ENCODE measurements at places on chromosomes 2 and 18.

- DNase-seq = no peak
Measured at GRCh38 chr2:168912466-168912865, 11.4 kb downstream of the G6PC2 start.

DNA sequence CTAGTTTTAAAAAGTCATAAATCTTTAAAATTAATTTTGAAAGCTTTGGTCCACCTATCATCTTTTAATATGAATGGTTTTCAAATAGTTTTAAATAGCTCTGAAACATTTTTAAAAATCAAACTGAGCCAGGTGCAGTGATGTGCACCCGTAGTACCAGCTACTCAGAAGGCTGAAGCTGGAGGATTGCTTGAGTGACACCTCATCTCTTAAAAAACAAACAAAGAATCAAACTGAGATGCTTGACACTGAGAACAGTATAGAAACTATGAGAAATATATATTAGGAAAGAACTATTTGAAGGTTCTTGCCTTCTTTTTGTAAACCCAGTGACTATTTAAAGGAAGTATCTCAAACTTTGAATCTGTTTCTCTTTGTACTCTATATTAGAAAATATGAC is 67.4 kb downstream of the BARD1 start:
- DNase-seq = no peak

DNA sequence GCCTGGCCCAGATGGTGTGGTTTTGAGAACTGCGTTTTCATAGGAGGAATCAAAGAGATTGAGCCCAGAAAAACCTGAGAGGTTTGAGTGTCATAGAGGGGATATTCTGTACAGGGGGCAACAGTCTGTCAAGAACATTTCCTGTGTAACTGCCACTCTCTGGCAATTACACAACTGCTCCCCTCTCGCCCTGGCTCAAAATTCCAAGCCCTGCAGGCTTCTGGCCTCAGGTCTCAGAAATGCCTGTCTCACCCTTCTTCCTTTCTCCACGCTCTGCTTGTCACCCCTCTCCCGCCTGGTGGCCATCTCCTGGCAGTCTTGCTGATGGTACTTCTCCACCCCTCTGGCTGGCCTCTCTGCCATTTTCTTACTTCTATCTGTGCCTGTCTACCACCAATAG is 4.0 kb downstream of the VAMP5 start:
- no peak for DNase-seq

DNA sequence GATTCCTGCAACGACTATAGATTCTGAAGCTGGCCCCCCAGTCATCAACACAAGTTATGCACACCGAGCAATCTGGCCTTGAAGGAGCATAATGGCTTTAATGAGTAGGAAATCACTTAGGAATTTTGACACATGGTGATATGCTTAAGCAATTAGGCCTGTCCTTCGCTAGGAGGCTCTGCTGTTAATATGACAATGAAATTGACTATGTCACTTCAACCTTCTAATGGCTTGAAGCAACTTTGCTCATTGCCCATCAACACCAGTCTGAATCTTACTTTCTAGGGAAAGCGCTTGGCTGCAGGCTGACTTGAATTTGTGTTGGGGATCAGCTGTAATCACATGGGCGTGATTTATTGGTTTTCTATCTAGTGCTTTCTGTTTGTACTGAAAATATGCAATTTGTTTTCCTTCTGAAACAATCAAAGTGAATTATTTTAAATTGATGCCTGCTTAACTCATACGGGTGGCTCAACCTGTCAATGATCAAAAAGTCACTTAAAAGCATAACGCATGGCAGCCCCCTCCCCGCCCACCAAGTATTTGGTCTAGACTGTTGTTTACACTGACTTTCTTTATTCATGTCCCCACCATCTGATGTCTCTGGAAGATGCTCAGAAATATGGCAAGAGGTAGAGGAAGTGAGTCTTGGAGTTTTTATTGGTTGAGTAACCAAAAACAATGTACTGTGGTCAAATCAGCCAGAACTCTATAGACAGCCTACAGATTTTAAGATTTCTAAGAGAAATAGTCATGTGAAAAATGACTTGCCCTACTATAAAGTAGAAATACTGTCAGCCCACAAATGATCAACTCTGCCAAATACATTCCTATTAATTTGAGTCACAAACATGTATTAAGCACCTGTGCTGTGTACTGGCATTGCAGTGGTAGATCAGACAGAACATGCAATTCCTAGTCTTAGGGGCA is 344.9 kb downstream of the RBM43 start:
- no peak for DNase-seq

DNA sequence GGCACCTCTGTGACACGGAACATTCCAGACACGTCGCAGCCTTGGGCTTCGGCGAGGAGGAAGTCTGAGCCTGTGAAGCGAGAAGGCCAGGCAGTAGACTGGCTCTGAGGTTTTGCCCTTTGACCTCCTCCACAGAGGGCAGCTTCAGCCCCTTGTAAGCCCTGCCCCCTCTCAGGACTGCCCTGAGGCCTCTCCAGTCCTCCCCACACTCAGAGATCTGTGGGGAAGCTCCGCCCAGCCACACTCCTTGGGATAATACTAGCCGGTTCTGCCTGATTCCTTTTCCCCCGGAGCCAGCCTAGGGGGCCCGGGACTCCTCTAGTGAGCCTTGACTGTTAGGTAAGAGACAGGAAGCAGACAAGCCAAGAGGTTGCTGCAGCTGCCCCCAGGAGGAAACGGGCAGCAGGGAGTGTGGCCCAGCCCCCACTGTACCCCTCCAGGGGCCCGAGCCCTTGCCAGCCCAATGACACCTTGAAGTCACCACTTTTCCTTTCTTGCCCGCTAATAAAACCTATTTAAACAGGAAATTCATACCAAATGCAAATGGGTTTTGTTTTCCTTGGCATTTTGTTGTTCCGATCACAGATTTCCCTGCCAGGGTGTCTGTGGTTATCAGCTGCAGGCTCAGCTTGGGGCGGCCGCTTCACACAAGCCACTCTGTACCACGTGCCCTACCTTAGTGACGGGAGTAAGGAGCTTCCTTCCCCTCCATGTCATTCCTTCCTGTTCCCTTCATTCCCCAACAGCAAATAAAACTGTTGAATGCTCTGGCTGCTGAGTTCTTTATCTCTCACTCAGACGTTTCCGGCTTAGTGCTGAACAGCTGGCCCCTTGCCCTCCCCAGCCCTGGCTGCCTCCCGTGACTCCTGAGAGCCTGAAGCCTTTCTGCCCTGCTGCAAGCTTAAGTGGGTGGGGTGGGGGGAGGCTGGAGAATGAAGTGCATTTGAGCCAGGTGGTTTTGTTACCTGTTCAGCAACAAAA is 124.7 kb downstream of the CABLES1 start:
- no peak for DNase-seq

- no peak for DNase-seq
Measured at GRCh38 chr2:231161252-231161839, 36.5 kb upstream of the HTR2B start.

DNA sequence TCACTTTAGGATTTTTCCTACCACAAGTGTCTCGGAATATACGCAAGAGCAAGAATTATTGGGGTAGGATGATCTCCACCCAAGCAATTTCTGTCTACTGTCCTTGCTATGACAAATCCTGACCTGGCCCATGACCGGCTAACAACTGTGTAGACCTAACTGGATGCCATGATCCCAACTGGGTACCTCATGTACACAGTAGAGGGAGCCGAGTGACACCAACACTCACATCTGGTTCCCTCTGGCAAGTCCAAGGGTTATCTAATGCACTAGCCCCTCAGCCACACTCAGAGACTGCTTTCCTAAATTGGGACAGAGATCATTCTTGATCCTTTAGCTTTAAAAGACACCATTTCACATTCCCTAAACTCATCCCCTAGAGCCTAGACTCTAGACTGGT is 60.7 kb upstream of the ZNF532 start:
- no peak for DNase-seq

DNA sequence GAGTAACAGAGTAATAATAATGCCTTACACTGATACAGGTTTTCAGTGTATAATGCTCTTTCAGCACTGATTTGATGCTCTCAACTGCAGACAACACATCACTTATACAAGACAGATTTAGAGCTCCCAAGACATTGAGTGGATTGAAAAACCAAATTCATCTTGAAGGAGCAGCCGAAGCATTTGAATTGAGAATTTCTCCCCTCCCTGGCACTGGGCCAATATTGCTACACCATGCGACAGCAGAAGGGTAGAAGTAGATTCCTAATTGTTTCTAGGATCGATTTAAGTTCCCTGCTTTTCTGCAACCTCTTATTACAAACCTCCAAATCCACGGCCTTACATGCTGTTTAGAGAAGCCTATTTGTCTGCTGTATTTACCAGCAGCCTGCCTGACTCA is 15.5 kb downstream of the CENPA start:
- DNase-seq = no peak

DNA sequence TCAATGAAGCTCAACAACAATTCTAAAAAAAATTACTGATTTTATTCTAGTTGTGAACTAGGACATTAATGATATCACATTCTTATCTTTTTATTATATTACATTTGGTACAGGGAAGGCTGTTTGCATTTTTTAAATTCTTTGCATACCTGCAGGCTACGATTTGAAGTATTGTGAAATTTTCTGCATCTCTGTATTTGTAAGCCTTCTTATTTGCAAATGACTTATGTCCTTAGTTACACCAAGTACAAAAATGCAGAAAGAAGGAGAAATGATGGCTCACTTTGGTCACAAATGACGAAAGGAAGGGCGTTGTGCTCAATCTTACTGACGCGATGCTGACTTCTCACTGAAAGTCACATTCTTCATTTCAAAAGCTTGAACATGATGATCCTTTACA is 227.5 kb upstream of the SOX11 start:
- DNase-seq = no peak

DNA sequence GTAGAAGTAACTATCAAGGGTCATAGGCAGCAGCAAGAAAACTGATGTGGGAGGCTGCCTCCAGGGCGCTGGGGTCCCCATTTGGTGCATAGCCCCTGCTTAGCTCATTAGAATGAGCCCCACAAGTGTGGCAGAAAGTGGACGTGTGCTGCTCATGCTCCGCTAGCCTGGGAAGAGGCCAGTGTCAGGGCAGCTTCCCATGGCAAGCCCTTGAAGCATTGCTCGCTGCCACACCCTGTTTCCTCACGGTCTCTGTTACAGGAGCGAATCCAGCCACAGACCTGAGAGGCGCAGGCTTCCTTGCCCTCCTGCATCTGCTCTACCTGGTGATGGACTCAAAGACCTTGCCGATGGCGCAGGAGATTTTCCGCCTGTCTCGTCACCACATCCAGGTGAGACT is 22.5 kb downstream of the ELMOD3 start:
- DNase-seq = no peak

DNA sequence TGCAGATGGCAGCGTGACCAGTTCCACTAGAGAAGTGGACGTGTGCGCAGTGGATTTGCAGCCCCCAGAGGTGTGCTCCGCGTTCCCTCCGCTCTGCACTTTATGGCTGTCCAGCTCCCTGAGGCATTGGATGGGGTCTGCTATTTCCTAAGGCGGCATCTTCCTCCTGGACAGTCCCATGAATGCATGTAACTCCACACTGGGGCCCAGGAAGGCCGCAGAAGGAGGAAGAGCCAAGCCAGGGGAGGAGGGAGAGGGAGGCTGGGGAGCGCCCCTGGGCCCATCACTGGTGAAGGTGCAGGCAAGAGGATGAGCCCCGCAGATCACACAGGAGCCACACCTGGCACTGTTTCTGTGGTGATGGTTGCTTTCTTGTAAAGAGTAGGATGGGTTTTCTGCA is 99.1 kb downstream of the PTGR3 start:
- DNase-seq = no peak

DNA sequence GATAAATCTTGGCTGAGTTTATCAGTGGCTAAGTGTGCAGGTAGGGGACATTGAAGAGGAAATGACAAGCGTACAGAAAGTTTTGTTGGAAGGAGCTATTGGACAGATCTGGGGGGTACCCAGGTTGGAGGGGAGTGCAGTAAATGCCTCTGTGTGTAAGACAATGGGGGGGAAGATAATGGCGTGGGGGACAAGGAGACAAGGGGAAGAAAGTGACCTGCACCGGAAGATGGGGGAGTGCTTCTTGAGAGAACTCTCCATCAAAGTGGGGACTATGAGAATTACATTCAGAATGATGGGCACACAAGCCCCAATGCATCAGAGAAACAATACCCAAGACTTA is 190.0 kb downstream of the ALPK2 start:
- DNase-seq = no peak

- DNase-seq = no peak
Measured at GRCh38 chr2:191303140-191304005, 58.2 kb downstream of the MYO1B start.

DNA sequence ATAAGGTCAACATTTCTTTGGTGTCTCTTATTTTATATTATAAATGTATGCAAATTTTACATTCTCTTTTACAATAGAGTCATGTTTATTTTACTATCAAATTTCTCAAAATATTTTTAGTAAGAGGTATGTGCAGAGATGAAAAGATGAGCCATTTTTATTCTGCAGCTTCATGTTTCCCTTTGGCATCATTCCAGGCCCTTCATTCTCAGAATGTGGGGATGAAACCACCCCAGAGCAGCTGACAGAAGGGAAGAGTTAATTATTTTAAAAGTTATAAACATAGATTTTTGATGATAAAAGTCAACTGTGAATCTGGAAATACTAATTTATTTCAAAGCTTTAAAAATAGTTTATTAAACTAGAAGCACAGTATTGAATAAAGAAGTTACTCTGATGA is 12.8 kb upstream of the FSHR start:
- DNase-seq = no peak

DNA sequence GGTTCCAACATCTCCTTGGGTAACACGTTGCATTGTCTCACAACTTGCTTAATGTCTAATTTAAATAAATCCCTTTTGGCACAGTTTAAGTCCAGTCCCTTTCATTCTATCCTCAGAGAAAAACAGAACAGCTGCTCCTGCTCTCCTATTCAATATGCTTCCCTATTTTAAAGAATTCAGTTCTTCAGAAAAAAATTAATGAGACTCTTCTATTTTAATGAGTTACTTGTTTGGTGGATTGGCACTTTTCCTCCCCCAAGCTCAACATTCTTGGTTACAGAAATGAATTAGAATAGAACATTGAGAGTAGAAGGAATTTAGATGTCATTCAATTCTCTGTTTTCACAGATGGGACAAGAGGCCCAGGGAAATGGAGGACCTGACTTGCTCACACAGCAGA is 116.9 kb upstream of the ATP8B1 start:
- DNase-seq = no peak

GRCh38 chr2:237134321-237135230 is 48.9 kb downstream of the COPS8 start:
- no peak for DNase-seq

GRCh38 chr18:52700116-52700515 is 360.1 kb downstream of the DCC start:
- no peak for DNase-seq

DNA sequence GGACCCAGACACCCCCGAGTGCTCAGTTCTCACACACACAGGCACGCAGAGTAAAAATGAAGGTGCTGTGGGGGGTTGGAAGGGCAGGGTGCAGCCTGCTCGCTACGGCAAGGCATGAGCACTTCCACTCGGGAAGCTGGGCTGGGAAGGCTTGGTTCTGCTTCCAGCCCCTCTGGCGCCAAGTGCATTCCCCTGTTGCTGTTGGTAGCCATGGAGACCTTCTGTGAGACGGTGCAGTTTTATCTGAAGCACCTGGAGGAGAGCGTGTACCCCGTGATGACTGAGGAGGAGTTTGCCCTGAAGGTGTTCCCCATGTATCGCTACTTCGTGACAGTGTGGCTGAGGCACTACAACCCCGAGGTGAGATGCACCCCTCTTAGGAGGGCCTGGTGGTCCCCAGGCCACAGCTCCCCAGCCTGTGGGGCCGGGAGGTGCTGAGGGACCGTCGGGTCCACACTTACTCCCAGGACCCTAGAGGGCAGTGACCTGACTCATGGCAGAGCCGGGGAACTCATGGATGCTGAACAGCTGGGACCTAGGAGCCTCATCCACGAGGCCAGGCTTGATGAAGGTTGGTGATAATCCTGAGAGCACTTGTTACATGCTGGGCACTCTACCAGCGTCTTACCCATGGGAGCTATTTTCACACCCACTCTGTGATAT is 15.5 kb downstream of the MROH2A start:
- no peak for DNase-seq
